Activated CD4-positive, alpha-beta memory T cell treated with anti-CD3 and anti-CD28 coated beads, Interleukin-2, amount 10 ng/mL, durations not matched to agents 7 days and 5 days (primary cell): ENCODE measurements at places on chromosomes 3 and 15. TPM values are rescaled to one million over a fixed set of nuclear protein-coding genes. Genes with fewer than 3 reads are reported as not detected.

- DNase-seq: no peak
These were observed 38.3 kb upstream of the IGSF10 start for GRCh38 chr3:151499168-151499567.

The ANKUB1 gene
- not detected for total RNA-seq

The ELL3 gene
- total RNA-seq: 0.25 TPM

DNA sequence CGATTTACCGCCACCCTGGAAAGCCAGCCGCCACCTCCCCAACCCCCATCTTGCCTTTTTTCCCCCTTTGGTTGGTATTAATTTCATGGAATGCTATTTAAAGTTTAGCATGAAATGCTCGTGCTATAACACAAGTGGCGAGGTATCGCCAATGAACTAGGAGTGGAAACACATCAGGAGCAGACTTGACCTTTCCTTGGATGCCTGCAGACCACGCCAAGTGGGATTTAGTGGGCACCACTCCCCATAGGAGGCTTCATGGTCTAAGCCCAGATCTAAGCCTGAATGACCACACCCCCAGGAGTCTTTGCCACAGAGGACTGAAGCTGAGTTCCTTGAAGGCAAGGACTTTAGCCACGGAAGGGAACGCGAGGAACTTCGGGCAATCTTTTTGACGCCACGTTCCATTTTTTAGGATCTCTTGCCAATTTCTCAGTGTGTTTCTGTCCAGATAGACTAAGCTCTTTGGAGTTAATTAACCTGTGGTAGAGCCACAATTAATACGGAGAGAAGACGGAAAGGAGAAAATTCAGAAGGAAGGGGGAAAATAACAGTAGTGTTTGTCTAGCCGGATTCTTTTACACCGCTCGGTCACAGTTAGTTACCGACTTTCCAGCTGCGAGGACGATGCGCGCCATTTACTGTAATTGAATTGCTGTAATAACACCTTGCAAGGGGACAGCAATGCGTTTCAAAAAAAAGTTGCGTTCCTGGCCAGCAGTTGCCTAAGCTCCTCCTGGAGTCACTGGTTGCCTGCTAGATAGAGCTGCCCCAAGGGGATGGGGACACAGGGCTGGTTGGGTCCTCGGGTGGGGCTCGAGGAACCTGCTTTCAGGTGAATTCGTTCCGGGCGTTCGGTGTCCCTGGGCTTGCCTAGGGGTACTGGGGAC is 37.1 kb downstream of the NR2F2 start:
- no peak for DNase-seq

DNA sequence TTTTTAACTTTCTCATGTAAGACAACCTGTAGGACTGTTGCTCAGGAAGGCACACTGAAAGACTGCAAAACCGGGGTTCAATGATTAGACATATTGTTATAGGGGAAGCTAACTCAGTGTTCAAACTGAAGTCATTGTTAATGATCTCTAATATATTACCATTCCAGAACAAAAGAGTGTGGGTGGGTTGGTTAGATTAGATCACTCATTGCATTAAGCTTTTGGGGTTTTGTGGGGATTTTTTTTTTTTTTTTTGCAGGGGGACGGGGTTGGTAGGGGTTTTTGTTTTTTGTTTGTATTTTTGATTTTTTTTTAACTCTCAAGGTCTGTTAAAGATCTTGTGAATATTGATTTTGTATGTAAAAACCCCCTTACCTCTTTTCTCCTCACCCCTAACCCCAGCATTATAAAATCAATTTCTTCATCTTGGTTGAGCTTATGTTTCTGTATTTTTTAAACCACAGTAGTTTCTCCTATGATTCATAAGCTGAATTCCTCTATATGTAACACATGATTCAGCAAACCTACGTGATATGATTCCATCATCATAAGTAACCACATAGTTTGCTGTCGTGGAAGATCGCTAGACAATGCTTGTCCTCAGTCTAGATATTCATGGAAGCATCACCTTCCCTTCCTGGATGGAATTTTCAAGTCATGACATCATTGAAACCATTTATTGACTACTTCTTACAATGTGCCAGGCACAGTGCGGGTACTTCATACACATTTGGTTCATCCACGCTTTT is 544.1 kb upstream of the MDFIC2 start:
- DNase-seq: no peak

The CHL1 gene
- total RNA-seq: not detected

GRCh38 chr15:26890988-26891387 is 24.1 kb downstream of the GABRA5 start:
- DNase-seq: no peak

- no peak for DNase-seq
These were observed 41.8 kb upstream of the NEDD4 start for GRCh38 chr15:56035166-56035565.

The SRGAP3 gene
- 1.2 TPM for total RNA-seq

GRCh38 chr3:106715286-106715685 is 662.0 kb upstream of the CCDC54 start:
- no peak for DNase-seq

- DNase-seq: no peak
These were observed 352.4 kb downstream of the ROBO1 start for GRCh38 chr3:79415356-79415755.
